ENCODE measurements at places on chromosomes 12 and 14.

GRCh38 chr14:72644758-72645489 lies 249.0 kb downstream of the DPF3 start:
- no peak for DNase-seq

- no peak for DNase-seq
These were observed 25.7 kb downstream of the AQP6 start for GRCh38 chr12:49998453-49998852.

- no peak for DNase-seq
These were observed 182.9 kb upstream of the SLC38A2 start for GRCh38 chr12:46555406-46555852.

GRCh38 chr12:114976959-114977358 lies 293.0 kb upstream of the TBX3 start:
- no peak for DNase-seq
